ENCODE measurements at places on chromosomes 2 and 18. TPM values are rescaled to one million over a fixed set of nuclear protein-coding genes. Genes with fewer than 3 reads are reported as not detected.

The SPEG gene
- total RNA-seq = 36.2 TPM

The TRIM43 gene
- total RNA-seq = not detected

The MC5R gene
- not detected for total RNA-seq

The LAMA1 gene
- total RNA-seq = 31.2 TPM

The ZC3H15 gene
- total RNA-seq = 110 TPM

The LYPD6B gene
- total RNA-seq = 2.1 TPM

The WNT10A gene
- total RNA-seq = not detected

The IL36A gene
- not detected for total RNA-seq

The FER1L5 gene
- 0.59 TPM for total RNA-seq

The DLX1 gene
- total RNA-seq = 0.55 TPM

The KLHL30 gene
- total RNA-seq = under 0.01 TPM

The UGT1A3 gene
- not detected for total RNA-seq

The ST3GAL5 gene
- 14.9 TPM for total RNA-seq

The CLEC4F gene
- total RNA-seq = not detected

The ASPRV1 gene
- total RNA-seq = 0.30 TPM

The ANKRD30B gene
- total RNA-seq = not detected

The IL1RL2 gene
- 0.30 TPM for total RNA-seq

The PROM2 gene
- 0.30 TPM for total RNA-seq

The LONRF2 gene
- total RNA-seq = 0.32 TPM

The RGPD4 gene
- total RNA-seq = not detected

The MEP1B gene
- total RNA-seq = not detected

The SLC19A3 gene
- total RNA-seq = 0.18 TPM

The CDC42EP3 gene
- total RNA-seq = 125 TPM

The FRZB gene
- 0.23 TPM for total RNA-seq

The PLEKHH2 gene
- 0.55 TPM for total RNA-seq

The SERPINB13 gene
- total RNA-seq = not detected

The TNFRSF11A gene
- under 0.01 TPM for total RNA-seq

The UGT1A5 gene
- not detected for total RNA-seq

The PELI1 gene
- total RNA-seq = 13.6 TPM

The SPATA3 gene
- not detected for total RNA-seq

The ABCB11 gene
- not detected for total RNA-seq

The GPR35 gene
- total RNA-seq = 0.30 TPM

The KCNF1 gene
- total RNA-seq = not detected

The DNER gene
- total RNA-seq = 0.30 TPM

The CCDC121 gene
- total RNA-seq = 0.83 TPM

The RAPGEF4 gene
- total RNA-seq = 2.7 TPM

The HES6 gene
- 1.2 TPM for total RNA-seq

The HOXD13 gene
- 2.4 TPM for total RNA-seq

The HTR2B gene
- 2.1 TPM for total RNA-seq

The GDF7 gene
- total RNA-seq = under 0.01 TPM

The MRPL53 gene
- total RNA-seq = 16.4 TPM

The ZBTB7C gene
- total RNA-seq = not detected

The BARD1 gene
- total RNA-seq = 11.0 TPM

The APLF gene
- total RNA-seq = 6.3 TPM

The APCDD1 gene
- not detected for total RNA-seq

The NT5DC4 gene
- total RNA-seq = not detected

The PPIG gene
- total RNA-seq = 32.4 TPM

The NEU2 gene
- total RNA-seq = not detected

The RNF152 gene
- 11.9 TPM for total RNA-seq

The DDX1 gene
- 94.1 TPM for total RNA-seq

The TSPYL6 gene
- not detected for total RNA-seq

The NRP2 gene
- 767 TPM for total RNA-seq

The TXNL1 gene
- total RNA-seq = 48.7 TPM

The MOCOS gene
- total RNA-seq = 11.3 TPM

The CD302 gene
- 2.4 TPM for total RNA-seq

The MGAT5 gene
- total RNA-seq = 58.5 TPM

The UGT1A4 gene
- not detected for total RNA-seq

The TTR gene
- not detected for total RNA-seq

All from smooth muscle cell of the umbilical artery (primary cell).